ENCODE measurements at places on chromosomes 2 and 18.

DNA sequence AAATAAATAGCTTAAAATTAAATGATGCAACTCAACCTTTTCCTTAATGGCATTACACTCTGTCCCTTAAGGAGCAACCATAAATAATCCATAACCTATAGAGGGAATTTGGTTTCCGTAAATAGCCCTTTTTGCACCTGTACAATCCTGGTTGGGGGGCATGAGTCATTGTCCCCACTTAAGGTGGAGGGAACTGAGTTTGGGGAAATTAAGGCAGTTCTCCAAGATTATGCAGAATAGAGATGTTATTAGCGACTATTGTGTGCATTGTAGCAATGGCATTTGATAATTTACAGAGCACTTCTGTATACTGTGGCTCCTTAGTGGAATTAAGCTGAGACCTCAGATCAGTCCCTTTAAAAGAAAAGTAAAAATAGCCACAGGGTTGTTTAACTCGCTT lies 6.6 kb downstream of the MYCN start:
- DNase-seq = no peak

- no peak for DNase-seq
Measured at GRCh38 chr2:168751104-168751740, 51.2 kb upstream of the NOSTRIN start.

DNA sequence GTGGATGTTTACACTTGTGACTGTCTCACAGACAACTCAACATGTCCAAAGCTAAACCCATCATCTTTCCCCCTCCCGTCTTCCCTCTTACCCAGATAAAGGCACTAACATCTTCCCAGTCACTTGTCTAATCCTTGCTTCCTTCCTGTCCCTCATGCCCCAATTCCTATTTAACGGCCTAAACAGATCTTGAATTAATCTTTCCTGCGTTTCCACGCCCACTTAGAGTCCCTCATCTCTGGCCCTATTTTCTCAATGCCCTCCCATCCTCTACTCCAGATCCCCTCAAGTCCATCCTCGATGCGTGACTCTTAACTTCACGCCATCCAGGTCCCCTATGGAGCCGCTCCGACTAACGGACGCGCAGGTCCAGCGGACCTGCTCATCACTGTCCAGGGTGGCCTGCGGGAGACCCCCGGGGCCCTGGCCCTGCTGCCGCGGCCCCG lies 682 bp upstream of the SCLY start:
- no peak for DNase-seq

- DNase-seq = no peak
Measured at GRCh38 chr2:222753251-222753824, 81.9 kb downstream of the MOGAT1 start.

DNA sequence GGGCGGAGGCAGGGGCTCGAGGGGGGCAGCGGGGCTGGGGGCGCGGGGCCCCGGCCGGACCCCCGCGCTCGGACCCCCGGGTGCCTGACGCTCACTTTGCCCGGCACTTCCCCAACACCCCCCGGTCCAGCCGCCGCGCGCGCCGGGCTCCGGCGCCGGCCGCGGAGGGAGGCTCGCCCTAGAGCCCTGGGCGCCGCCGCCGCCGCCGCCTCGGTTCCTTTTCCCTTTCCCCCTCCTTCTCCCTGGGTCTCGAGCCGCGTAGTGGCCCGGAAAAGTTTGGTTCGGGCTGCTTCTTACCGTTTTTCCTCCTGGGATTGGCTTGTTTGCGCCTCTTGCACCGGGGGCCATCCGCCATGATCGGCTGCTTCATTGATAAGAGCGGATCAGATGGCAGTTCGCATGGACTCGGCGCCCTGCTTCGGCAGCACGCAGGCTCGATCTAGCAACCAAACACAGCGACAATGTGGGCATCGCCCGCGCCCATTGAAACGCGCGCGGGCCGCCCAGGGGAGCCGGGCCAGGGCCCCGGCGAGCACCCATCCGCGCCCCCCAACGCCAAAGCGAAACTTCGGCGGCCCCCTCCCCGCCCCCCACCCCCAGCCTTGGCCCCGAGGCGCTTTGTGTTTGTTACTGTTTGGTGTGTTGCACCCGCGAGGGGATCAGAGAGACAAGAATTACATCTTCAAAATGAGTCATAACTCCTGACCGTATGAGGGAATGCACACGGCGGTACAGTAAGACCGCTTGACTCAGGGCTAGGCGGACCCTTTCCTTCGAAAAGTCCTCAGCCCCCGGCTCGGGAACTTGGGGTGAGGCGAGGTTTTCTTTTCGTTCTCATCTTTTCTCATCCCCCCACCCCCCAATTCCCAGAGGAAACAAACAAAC lies 2.7 kb downstream of the ZEB2 start:
- peak; percentile 39 for DNase-seq

DNA sequence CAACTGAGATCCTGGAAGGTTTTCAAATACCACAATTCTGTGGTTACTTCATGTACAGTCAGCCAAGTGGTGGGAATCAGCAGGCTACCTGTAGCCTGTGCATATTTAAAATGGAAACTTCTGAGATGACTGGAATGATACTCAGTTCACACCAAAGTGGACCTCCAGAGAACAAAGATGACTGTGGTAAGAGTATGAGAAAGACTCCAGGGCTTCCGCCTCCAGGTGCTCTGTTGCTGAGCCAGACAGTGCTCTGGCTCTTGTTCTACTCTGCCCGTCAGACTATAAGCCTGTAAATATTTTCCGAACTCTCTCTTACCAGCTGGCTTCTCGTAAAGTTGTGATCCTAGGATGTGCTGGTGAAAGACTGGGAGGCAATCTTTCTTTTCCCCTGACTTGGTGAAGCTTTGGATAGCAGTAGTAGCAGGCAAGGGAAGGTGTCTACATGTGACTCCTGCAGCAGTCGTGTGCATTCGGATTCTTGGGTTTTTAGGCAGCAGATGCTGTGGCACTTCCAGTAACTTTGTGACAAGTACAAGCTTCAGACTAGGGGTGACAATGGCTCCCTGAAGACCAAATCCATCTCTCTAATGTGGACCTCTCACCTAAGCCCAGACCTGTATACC lies 23.1 kb downstream of the ST3GAL5 start:
- DNase-seq = no peak

- no peak for DNase-seq
Measured at GRCh38 chr2:231144896-231145295, 20.1 kb upstream of the HTR2B start.

DNA sequence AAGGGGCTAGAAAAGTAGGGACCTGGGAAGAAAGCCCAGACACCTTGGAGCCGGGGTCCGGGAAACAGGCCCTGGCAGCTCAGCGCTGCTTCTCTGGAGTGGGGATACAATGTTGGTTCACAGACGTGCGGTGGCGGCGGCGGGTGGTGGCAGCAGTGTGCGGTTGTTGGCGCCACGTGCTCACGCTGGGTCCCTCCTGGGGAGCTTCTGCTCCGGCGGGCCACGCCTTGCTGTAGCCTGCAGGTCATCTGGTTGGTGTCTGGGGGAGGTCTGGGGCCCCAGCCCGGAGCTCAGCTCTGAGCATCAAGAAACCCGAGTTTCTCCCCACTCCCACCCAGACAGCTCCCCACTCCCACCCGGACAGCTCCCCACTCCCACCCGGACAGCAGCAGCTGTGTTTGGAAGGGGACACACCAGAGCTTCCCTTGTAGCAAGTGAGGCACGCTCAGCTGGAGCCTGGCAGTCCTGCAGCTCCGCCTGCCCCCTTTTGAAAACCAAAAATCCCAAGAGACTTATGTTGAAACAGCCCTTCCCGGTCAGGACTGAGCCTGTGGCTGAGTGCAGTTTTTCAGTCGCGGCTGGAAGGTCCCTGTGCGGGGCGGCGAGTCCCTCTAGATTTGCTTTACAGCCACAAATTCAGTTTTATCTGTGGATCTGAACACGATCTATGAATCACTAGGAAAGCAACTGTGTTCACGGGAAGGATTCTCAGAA lies 46.9 kb downstream of the NFATC1 start:
- no peak for DNase-seq

DNA sequence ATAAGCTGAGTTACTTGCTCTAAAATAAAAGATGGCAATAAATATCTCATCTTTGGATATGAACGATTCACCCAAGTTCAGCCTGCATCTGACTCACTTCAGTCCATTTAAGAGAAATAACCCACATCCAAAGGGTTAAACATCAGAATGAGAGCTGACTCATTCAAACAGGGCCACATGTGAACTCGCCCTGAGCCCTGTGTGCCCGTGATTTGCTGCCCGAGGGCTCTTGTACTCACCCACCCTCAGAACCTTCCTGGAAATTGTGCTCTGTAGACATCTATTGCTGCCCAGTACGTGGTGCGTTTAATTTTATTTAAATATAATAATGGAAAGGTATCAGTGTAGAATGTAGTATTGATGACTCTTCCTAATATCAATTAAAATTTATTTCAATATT lies 66.9 kb upstream of the RBM44 start:
- DNase-seq = peak; percentile 32

GRCh38 chr18:44981121-44981520 lies 300.4 kb downstream of the SETBP1 start:
- DNase-seq = no peak

- no peak for DNase-seq
Measured at GRCh38 chr2:183292028-183292427, 167.8 kb downstream of the NUP35 start.

DNA sequence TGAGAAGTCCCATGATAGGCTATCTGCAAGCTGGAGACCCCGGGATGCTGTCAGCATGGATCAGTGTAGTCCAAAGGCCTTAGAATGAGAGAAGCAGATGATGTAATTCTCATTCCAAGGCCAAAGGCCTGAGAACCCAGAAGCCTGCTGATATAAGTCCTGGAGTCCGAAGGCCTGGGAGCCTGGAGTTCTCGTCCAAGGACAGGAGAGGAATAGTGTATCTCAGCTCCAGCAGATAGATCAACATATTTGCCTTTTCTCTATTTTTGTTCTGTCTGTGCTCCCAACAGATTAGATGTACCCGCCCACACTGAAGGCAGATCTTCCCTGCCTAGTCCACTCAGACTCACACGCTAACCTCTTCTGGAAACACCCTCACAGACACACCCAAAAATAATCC lies 454.9 kb upstream of the CHAC2 start:
- DNase-seq = no peak

DNA sequence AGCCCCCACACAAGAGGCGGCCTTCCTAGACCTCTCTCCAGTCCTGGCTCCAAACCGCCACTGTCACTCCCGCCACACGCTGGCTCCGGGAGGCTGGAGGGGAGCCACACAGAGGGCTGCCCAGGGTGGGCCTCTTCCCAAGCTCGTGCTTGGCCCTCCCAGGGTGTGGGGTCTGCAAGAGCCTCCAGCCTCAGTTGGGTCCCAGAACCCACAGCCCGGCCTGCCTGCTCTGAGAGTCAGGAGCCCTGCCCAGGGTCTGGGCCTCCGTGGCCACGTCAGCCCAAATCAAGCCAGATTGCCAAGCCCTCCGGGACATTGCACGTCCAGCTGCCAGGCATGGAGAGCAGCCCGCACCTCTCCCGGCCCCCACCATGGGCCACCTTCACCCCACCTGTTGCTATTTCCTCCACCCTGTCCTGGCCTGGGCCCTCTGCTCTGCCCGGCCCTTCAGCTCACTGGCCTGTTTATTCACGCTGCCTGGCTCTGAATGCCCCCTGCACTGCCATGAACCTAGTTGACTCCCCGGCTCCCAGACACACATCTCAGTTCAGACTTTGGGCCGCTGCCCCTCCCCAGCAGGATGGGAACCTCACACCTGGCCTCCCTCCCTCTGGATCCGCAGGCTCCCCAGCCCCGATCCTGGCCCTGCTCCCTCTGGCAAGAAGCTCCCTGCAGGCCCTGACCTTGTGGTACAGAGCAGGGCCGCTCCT lies 61.0 kb downstream of the BIN1 start:
- no peak for DNase-seq

GRCh38 chr2:96853321-96853720 lies 4.5 kb downstream of the ANKRD39 start:
- no peak for DNase-seq

DNA sequence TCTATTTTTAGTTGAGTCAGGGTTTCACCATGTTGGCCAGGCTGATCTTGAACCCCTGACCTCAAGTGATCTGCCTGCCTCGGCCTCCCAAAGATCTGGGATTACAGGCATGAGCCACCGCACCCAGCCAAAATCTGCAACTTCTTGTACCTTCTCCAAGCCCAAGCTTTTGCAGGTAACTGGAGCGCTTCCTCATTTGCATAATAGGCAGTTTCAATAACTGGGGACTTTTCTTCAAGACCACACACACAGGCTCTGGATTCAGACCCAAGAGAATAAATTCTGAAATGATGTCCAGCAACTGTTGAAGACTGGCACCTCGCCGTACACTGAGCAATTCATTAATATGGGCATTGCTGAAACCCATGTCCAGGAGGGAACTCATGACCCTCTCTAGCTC lies 2.8 kb downstream of the MTERF4 start:
- DNase-seq = no peak

GRCh38 chr2:231707625-231707926 lies 749 bp upstream of the PTMA start:
- DNase-seq = no peak

- no peak for DNase-seq
Measured at GRCh38 chr18:10436160-10436559, 18.3 kb upstream of the APCDD1 start.

DNA sequence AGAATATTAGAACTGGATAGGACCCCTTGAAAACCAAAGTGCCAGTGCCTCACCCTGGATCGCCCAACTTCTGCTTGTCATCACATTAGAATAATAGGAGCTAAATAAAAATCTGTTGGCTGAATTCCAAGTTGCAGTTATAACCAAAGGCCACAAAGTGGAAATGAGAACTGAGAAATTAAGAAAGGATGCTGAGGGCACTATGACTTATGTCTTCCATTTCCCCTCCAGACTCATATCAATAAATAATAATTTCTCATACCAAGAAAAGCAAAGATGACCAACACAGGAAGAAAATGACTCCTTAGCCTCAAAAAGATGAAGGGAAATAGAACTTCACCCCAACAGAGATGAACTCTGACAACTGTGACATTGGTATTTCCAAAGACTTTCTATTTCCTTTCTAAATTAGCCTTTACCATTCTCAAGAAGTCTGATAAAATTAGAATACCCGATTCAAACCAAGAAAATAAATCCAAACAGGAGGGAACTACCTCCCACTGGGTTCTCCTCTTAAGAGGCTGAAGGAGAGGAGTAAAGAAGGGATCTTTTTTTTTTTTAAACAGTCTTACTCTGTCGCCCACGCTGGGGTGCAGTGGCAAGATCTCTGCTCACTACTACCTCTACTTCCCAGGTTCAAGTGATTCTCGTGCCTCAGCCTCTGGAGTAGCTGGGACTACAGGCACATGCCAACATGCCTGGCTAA lies 46.5 kb upstream of the EPG5 start:
- DNase-seq = no peak

DNA sequence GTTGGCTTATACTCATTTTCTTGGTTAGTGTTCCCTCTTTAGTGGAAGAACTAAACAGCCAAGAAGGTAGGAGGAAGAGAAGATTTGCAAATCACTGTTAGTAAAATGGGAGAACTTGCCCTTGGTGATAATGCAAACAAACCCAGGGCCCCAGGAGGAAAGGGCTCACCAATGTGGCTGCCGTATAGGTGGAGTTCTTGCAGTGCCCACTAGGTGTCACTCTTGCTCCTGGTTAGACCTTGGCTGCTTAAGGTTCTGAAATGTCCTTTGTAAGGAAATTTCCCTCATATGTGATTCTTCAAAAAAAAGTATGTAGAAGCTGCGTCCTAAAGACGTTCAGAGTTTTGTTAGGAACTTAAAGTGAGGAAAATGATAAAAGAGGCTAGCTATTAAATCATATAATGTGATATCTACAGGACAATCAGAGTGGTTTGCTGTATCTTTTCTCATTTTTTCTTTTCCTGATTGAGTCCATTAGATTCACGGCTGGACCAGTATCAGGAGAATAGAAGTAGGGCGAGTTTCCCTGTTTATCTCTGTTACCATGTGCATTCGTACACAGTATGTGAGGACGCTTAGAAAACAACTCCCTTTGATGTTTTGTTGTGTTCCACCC lies 48.6 kb downstream of the RPIA start:
- peak; percentile 73 for DNase-seq

GRCh38 chr2:29117636-29118303 lies 2.6 kb downstream of the CLIP4 start:
- DNase-seq = no peak

Measured in stimulated activated CD4-positive, alpha-beta T cell treated with anti-CD3 and anti-CD28 coated beads, Interleukin-12 subunit alpha, Interleukin-12 subunit beta, amount 100 ng/mL, for 4 hours (primary cell).